ENCODE measurements at places on chromosomes 6 and 20.
A peak's percentile ranks its signal among the peaks of the same experiment; 100 is the strongest.

GRCh38 chr6:96394727-96395126, 126.9 kb upstream of the UFL1 start:
- DNase-seq: no peak

DNA sequence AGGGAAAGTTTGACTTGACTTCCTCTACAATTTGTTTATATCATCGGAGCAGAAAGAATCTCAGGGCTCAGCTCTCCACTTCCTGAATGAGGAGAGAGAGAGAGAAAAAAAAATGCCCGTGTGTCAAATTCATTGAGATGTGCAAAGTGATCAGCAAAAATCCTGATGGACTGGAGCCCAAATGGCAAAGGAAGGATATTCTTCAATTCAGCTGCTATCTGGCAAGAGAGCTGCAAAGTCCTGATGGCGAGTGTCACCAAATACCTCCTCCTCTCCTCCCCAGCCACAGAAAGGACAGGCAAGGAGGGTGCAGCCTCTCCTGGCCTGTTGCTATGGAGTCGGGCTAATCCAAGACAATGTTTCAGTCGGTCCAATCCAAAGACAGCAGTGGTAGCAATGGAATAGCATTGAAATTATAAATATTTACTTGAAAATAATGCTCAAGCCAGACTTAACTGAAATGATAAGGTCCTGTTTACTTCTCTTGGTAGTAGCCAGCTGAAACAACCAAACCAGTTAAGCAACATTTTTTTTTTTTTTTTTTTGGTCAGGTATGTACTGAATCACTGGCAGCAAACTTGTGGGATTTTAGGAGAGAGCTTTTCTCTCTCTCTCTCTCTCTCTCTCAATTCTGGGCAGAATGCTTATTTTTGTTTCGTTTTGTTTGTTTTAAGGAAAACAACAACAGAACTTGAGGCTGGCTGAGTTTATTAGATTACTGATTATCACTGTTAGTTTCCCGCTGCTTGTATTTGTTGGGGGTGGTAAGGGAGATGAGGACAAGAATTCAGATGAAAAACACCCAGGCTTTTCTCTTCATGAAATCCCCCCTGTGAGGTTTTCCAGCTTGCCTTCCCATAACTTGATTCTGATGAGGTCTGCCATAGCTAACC, 204.2 kb downstream of the BCAS1 start:
- peak; percentile 83 for DNase-seq

- no peak for DNase-seq
Observed at GRCh38 chr6:56902641-56903464, 52.1 kb upstream of the BEND6 start.

- no peak for DNase-seq
Observed at GRCh38 chr20:49281913-49282467, 4.1 kb upstream of the ZNFX1 start.

- DNase-seq: no peak
Observed at GRCh38 chr20:53937339-53937741, 133.1 kb downstream of the BCAS1 start.

DNA sequence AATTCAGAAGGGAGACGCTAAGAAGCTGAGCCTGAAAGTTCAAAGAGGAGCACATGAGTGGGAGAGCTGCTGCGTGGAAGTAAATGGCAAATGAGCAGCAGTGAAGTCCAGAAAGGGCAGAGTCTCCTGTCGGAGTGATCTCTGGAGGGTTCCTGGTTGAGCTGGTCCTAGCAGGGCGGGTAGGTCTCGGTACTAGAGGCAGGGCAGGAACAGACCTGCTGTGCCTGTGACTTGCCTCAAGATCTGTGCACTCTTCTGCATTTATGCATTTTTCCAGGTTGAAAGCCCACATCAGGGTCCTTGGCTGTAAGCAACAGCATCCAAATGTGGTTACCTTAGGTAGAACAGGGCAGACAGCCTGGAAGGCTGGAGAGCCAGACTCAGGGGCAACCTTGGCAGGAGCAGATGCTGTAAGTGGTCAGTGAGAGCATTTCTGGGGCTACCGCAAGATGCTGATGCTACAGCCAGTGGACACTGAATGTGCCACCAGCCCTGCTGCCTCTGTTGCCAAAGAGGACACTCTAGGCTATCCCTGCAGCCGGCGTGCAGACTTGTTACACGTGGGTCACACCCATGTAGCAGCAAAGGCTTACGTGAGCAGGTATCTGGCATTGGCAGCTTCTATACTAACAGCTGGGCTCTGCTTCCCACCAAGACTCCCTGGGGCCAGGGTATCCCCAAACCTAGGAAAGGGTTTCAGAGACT, 8.4 kb downstream of the DUSP22 start:
- DNase-seq: no peak

- no peak for DNase-seq
Observed at GRCh38 chr6:44190715-44191114, 26.0 kb upstream of the MYMX start.

DNA sequence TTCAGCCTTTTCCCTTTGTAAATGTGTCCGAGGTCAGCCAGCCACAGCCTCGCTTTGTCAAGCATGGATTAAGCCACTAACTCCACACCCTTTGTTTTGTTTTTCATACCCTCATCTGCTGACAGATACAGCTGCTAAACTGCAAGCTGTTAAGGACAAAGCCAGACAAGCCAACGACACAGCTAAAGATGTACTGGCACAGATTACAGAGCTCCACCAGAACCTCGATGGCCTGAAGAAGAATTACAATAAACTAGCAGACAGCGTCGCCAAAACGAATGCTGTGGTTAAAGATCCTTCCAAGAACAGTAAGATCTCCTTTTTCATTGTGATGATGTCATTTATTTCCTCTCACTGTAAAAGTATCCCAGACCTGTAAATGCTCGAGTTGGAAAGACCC, 269.3 kb downstream of the ARHGAP18 start:
- no peak for DNase-seq

DNA sequence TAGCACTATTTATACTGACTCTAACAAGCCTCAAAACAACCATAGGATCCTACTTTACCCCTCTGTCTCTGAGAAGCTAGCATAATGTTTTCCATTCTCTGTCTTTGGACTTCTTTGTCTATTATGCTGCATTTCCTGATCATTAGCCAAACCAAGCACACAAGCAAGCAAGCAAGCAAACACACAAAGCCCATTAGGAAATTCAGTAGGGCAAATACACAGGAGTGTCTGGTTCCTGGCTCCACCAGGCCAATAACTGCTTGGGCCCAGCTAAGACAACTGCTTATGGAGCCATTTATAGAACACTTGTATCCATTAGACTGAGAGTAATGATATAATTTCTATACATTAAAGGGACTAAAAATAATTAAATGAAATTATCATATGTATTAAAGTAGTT, 952.9 kb upstream of the EPHA7 start:
- DNase-seq: no peak

- DNase-seq: no peak
Observed at GRCh38 chr20:25308083-25308491, 60.2 kb downstream of the PYGB start.

DNA sequence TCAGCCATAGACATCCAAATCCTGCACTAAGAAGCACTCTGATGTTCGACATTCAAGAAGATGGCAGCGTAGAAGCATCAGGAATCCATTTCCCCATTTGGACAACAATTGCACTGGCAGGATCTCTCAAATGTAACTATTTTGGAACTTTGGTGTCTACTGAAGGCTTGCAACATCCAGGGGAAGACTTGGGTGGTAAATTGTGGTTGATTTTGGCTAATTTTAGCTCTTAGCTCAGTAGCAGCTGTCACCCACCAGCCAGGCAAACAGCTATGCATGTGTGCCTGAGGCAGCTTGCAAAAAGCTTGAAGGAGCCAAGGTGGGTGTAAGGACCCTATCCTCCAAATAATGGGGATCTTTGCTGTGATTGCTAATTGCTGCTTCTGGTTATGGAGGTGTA, 35.1 kb upstream of the PPP1R3G start:
- no peak for DNase-seq

GRCh38 chr6:139344186-139344963, 30.1 kb downstream of the CITED2 start:
- no peak for DNase-seq

Data from HS-5 (cell line).